ENCODE measurements at places on chromosomes 3 and 15. TPM values are rescaled to one million over a fixed set of nuclear protein-coding genes. Genes with fewer than 3 reads are reported as not detected.
A peak's percentile ranks its signal among the peaks of the same experiment; 100 is the strongest.

GRCh38 chr15:29970402-29970695 lies 112.4 kb upstream of the GOLGA8J start:
- no peak for DNase-seq

The SEMA6D gene
- 43.3 TPM for total RNA-seq

The TUSC7 gene
- not detected for total RNA-seq

DNA sequence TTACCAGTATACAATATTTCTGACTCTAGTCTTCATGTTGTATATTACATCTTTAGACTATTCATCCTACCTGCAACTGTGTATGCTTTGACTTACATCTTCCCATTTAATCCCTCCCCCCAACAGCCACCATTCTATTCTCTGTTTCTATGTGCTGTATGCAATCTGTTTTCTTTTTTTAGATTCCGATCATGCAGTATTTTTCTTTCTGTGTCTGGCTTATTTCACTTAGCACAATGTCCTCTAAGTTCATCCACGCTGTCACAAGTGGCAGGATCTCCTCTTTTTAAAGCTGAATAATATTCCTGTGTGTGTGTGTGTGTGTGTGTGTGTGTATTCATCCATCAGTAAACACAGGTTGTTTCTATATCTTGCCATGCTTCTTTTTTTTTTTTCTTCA lies 66.4 kb upstream of the NUDT16 start:
- no peak for DNase-seq

The ELL3 gene
- total RNA-seq, result 18.4 TPM

GRCh38 chr3:41430391-41430790 lies 231.1 kb downstream of the CTNNB1 start:
- no peak for DNase-seq

GRCh38 chr3:41131224-41131623 lies 68.1 kb upstream of the CTNNB1 start:
- no peak for DNase-seq

DNA sequence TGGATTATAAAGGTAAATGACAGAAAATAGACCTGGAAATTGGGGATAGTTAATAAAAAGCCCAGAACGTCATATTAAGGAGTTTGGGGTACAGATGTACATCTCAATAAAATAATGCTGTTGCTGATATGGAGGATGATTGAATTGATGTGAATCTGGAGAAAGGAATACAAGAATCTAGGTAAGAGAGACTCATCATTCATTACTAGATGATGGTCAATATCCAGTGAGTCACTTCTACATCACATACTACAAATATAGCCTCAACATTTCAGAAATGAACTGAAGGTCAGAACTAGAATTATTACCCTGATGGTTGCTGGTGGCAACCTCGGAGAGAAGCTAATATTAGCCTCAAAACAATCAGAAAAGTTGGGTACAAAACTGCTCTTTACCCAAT lies 37.6 kb upstream of the P3H2 start:
- DNase-seq, result no peak

DNA sequence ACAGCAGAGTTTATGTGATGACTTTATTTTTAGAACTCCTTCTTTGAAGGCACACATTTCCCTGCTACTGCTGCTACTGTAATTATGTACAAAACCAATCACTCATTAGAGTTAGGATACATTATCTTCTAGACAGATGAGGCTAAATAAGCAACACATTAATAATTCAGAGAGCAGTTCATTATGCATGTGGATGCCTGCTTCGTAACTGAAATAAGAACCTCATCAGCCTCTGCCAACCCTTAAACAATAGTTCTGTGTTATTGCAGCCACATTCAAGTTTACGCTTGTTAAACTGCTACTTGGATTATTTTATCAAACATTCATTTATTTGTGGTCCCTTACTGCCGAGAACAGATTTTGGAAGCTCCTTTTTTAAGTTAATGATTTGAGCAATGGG lies 52.5 kb upstream of the C15orf61 start:
- DNase-seq, result no peak

GRCh38 chr3:172094621-172095557 lies 55.5 kb downstream of the FNDC3B start:
- DNase-seq, result peak; percentile 55

The AGBL1 gene
- not detected for total RNA-seq

GRCh38 chr3:171565481-171566058 lies 105.4 kb upstream of the TNIK start:
- DNase-seq, result no peak

- no peak for DNase-seq
Observed at GRCh38 chr15:66834881-66835878, 133.1 kb downstream of the SMAD6 start.

- no peak for DNase-seq
Observed at GRCh38 chr15:91894606-91895005, 41.1 kb downstream of the SLCO3A1 start.

- no peak for DNase-seq
Observed at GRCh38 chr3:55466526-55466925, 20.6 kb downstream of the WNT5A start.

The ADAMTS7 gene
- 1.8 TPM for total RNA-seq

The WDR93 gene
- 0.14 TPM for total RNA-seq

The IGDCC3 gene
- total RNA-seq, result 0.51 TPM

- no peak for DNase-seq
Observed at GRCh38 chr15:48373821-48374451, 42.7 kb downstream of the DUT start.

- no peak for DNase-seq
Observed at GRCh38 chr15:77798151-77798835, 165.6 kb upstream of the LINGO1 start.

- no peak for DNase-seq
Observed at GRCh38 chr3:77147836-77148578, 108.1 kb downstream of the ROBO2 start.
